ENCODE measurements at places on chromosomes 13 and 19.

DNA sequence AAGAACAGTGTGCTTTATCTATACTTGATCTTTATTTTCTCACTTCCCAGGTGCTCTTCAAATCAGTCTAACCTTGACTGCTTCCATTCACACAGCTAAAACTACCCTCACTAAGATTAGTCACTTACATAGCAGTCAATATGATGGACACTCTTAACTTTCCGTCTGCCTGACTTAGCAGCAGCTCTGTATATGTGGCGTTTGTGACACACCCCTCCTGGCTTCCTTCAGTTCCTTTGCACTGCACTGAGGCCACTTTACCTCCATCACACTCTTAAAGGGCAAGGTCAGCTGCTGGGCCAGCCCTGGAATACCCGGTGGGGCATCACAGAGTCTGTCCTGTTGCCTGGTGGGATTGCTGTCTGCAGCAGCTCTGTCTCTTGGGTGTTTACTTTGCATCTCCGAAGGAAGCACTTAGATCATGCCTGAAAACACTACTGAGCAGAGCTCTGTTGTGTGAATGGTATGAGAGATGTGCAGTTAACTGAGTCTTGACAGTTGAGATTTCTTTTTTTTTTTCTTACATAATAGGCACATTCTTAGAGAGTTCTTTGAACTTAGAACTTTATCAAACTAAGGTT lies 35.6 kb upstream of the IL17D start:
- DNase-seq, result no peak

GRCh38 chr13:65744836-65745235 lies 1485.3 kb downstream of the PCDH9 start:
- DNase-seq, result no peak

DNA sequence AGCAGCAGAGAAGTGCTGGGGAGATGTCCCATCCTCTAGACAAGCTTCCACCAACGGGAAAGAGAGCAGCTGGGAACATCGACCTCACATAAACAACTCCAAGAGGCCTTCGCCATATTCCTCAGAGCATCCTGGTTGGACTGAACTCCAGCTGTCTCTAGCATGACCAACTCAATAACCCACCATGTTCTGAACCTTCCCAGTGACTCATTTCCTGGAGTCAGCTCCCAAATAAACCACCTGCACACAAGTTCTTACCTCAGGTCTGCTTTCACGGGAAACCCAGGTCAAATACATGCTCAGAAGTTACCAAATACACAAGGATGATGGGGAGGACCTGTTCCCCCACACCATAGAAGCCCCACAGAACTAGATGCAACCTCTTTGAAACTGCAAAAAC lies 878.5 kb downstream of the UQCRFS1 start:
- no peak for DNase-seq

- DNase-seq, result no peak
Observed at GRCh38 chr13:113457510-113457909, 4.2 kb upstream of the ADPRHL1 start.

- DNase-seq, result no peak
Observed at GRCh38 chr13:98984118-98984517, 6.3 kb upstream of the DOCK9 start.

DNA sequence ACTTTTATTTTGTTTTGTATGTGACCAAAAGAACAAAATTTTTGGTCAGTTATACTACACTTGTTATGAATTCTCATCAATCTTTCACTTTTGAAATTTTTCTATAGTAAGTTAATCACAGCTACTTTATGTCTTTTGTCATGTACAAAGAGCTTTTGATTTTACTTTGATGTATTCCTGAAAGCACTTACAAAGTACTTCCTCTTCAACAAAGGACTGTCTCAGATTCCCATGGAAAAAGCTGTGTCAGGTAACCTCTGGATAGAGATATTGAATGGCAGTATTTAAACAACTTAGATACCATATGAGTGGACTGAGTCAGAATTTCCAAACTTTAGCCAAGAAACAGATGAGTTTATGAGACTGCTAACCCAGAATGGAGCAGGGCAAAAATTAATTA lies 689.3 kb upstream of the ATXN8OS start:
- DNase-seq, result no peak

DNA sequence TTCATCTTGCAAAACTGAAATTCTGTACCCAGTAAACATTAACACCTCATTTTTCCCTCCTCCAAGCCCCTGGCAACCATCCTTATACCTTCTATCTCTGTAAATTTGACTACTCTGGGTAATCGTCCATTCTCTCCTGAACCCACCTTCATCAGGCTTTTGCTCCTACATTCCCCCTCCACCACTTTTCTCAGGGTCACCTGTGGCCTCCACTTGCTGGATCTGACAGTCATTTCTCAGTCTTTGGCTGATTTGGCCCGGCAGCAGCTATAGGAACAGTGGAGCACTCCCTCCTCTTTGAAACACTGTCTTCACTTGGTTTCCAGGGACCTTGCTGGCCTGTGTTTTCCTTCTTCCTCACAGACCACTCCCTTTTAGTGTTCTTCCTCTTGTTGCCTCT lies 83.5 kb downstream of the LRCH1 start:
- no peak for DNase-seq

- no peak for DNase-seq
Observed at GRCh38 chr19:17074634-17075034, 618 bp downstream of the HAUS8 start.

- no peak for DNase-seq
Observed at GRCh38 chr13:97250560-97250959, 28.4 kb downstream of the MBNL2 start.

DNA sequence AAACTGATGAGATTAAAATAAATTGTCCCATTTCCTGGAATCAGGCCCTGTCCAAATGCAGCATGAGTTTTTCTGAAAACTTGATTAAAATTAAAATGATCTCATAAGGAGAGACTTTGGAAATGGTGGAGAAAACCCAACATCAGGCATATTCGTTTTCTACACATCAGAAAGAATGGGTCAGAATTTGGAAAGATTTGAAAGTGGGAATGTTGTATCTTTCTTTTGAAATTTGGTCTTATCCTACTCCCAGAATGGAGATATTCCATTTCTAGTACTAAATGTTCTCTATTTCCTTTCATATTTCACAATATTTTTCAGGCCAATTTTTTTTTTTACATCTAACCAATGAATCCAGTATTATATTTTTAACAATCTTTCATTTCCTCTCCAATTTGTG lies 223.9 kb upstream of the RXFP2 start:
- no peak for DNase-seq

Measured in NCI-H1417 treated with DMSO at 0.1 percent for 48 hours (cell line).